ENCODE measurements at places on chromosomes 12 and 14.

DNA sequence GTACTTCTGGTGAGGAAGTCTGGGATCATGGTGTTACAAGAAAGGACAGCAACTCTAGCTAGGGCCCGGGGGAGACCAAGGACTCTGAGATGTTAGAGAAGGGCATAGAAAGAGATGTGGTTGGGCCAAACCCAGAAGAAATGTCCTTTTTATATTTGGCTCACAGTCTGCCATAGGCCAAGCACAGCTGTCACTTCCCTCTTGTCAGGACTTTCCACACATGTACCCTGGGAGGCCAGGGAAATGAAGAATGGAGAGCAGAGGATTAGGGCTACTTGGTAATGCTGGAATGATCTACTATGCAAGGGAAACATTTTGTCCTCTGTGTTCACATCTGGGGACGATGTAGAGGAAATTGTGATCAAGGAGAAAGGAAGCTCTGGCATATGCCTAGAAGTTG, 9.2 kb downstream of the MYO1A start:
- DNase-seq: no peak

- DNase-seq: no peak
These were observed 581 bp downstream of the CD69 start for GRCh38 chr12:9760120-9760519.

DNA sequence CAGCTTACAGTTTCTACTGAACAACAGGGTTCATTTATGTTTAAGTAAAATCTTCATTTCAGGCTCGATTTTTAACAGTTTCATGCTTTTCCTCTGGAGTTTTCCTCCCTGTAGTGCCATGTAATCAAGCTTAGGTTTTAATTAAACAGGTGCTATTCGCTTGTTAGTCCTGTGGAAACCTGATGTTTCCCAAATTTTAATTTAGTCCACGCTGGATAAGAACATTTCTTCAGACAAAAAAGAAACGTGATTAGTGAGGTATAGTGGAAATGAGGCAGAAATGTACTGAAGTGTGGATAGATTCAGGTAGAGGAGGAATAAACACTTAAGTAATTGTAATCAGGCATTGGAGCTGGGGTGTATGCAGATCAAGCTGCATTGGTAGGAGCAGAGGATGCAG, 1217.5 kb downstream of the AACS start:
- no peak for DNase-seq

DNA sequence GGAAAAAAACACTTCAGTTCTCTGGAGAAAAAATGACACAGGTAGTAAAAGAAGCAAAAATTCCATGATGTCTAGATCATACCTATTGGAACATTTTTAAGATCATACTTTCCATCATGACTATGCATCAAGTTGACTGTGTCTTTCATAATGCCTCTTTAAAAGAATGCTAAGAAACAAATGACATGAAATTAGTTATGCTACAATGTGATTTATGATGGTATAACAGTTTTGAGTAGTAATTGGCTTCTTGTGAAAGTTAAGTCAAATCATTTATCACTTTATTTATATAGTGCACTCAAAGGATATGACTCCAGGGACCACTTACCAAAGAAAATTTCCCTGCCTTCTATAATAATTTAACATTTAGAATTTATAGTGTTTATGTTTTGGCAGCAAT, 28.5 kb downstream of the RASSF9 start:
- DNase-seq: no peak

GRCh38 chr12:4164188-4164558, 109.4 kb upstream of the CCND2 start:
- DNase-seq: no peak

- no peak for DNase-seq
These were observed 3.9 kb upstream of the RARG start for GRCh38 chr12:53235742-53236442.

DNA sequence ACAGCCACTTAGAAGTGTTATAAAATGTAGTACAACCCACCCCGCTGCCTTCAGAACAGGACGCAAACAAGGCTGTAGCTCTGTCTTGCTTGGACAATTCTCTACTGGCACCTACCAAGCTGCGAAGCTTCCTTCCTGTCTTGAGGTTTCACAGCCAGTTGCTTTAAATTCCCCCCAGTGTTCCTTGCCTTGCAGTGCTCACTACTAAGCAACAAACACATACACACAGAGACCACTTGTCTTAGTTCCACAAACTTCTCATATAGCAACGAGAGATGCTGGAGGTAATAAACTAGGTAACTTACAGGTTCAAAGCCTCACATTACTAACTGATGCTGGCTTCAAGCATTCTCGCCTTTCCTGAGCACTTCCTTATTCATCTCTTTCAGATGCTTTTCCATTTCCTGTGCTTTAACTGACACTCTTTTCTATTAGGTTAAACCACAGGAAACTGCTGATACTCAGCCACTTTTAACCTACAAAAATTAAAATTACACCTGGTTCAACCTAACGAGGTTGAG, 91.5 kb upstream of the PTGDR start:
- DNase-seq: no peak

- DNase-seq: no peak
These were observed 148.8 kb upstream of the ATF7IP start for GRCh38 chr12:14216405-14217294.

DNA sequence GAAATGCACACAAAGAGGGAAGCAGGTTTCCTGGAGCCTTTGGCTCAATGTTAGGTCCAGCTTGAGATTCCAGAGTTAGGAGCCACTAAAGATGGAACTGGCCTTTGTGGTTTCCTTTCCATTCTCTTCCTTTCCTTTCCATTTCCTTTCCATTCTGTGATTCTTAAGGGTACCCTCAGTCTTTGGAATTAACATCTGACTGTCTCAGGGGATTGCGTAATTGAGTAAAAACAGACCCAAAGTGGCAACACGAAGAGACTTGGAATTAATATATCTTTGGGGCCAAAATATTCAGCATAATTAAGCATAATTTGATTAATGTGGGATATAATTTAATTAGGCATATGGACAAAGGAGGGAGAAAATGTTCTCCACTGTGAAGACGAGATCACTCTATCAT, 205.6 kb downstream of the CRADD start:
- DNase-seq: no peak

GRCh38 chr14:68740788-68741476, 51.9 kb downstream of the ZFP36L1 start:
- no peak for DNase-seq

- DNase-seq: peak; percentile 66
These were observed 3.6 kb downstream of the TNS2 start for GRCh38 chr12:53053218-53054111.

- DNase-seq: no peak
These were observed 168.4 kb downstream of the RPS29 start for GRCh38 chr14:49417790-49418189.

DNA sequence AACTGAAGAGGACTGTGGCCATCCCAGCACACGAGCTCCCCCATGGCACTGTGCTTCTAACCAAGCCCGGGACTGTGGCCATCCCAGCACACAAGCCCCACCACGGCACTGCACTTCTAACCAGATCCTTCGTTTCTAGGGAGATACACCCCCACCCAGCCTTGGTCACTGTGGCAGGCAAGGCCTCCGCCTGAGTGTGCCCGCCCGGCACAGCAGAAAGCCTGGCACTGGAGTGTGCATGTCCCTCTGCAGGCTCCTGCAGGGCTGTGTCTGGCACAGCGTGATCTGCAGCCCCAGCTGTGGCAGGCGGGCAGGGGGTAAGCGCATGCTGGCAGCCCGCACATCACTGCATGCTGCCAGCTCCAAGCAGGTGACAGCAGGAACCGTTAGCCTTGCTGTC, 49.8 kb downstream of the CCDC85C start:
- DNase-seq: no peak

DNA sequence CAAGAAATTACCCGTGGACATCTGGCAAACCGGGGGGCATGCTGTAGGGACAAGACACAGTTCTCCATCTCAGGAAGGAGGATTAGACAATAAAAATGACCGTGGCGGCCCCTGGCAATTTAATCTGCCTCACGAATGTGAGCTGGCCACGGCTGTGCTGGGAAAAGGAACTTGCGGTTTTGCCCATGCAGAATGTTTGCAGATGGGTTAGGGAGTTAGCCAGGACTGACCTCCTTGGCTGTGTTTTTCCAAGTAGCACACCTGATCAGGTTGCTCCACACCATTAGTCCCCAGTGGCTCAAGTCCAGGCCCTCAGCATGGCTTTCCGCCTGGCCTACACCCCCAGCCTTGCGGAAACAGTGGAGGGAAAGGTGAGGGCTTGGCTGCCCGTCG, 20.8 kb downstream of the TPCN1 start:
- DNase-seq: no peak

DNA sequence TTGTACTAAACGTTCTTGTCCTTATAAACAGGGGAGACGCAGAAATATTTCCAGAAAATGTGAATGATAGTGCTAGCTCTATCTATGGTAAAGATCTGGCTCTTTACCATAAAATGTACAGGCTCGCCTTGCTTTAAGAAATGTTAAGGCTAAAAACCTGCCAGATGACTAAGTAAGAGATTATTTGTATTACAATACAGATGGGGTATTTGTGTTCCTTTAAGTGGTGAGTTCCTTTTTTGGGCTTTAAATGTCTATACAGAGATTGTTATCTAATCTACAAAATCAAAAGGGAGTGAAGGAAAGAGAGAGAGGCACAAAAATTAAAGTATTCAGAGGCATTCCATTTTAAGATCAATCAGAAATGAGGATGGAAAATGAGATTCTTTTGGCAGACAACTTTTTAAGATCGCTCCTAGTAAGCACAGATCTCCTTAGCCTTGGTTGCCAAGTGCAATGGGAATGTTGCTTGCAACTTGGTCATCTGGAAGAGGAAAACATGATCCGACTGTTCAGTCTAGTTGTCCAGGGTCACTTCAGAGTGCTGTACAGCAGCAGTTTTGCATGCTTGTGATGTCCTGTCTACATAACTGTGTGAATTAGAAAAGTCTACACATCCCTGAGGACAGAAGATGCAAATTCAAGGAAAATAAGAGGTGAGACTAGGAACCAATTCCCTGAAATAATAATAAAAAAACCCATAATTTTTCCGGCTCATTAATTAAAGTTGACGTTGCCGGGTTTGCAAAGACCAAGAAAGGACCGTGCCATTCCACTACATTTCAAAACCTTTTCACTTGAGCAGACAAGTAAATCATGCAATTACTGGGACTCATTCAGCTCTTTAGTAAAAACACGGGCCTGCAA, 380.8 kb downstream of the EGLN3 start:
- DNase-seq: no peak

- DNase-seq: no peak
These were observed 45.5 kb upstream of the EML1 start for GRCh38 chr14:99747582-99748330.

GRCh38 chr14:105205673-105206208, 24.6 kb upstream of the NUDT14 start:
- DNase-seq: no peak

- DNase-seq: no peak
These were observed 8.5 kb downstream of the FBXW8 start for GRCh38 chr12:116919247-116919661.

DNA sequence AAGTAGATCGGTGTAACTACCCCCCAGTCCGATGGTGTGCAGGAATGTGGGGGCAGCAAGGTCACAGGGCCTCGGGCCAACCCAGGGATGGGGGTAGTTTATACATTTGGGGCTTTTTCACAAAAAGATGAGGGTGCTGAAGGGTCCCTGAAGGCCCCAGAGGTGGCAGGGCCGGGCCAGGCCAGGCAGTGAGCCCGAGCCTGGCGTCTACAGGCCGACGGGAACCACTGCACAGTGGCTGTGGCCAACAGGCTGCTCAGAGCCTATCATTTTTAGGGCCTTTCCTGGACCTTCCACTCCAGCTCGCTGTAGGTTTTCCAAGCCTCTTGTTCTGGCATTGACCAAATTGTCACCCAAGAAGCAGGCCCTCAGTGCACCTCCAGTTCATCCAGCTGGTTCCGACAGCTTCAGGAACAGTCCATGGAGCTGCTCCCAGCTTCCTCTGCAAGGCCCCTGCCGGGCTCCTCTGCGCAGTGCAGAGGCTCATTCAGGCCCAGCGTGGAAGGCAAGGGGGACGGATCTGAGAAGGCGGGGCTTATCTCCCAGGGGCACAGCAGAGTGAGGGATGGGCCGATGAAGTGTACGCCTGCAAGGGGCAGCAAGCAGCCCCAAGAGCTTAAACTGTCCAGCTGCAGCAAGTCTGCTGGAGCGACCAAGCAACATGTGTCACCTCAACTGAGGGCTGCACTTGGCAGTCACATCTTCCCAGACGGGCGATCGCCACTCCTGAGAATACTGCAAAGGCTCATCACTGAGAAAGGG, 13.9 kb downstream of the CDCA4 start:
- DNase-seq: no peak

DNA sequence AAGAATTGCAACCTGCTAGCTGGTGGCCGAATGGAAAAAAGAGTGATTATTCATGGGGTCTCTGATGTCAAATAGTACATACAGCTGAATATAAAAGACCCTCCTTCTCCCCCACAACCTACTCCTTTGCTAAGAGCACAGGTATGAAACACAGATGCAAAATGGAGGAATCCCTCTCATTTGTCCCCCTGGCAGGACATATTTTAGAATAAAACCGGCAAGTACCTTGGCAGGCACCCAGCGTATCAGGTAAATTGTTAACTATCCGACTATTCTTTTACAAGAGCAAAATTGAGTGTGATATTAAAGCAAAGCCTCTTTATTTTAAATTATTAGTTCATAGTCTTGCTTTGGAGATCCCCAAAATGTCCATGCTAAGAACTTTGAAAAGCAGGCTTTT, 73.7 kb upstream of the USP44 start:
- DNase-seq: no peak

- DNase-seq: no peak
These were observed 854.7 kb downstream of the AACS start for GRCh38 chr12:125919856-125920470.

- DNase-seq: no peak
These were observed 252.6 kb downstream of the FOXN3 start for GRCh38 chr14:89164168-89165073.

DNA sequence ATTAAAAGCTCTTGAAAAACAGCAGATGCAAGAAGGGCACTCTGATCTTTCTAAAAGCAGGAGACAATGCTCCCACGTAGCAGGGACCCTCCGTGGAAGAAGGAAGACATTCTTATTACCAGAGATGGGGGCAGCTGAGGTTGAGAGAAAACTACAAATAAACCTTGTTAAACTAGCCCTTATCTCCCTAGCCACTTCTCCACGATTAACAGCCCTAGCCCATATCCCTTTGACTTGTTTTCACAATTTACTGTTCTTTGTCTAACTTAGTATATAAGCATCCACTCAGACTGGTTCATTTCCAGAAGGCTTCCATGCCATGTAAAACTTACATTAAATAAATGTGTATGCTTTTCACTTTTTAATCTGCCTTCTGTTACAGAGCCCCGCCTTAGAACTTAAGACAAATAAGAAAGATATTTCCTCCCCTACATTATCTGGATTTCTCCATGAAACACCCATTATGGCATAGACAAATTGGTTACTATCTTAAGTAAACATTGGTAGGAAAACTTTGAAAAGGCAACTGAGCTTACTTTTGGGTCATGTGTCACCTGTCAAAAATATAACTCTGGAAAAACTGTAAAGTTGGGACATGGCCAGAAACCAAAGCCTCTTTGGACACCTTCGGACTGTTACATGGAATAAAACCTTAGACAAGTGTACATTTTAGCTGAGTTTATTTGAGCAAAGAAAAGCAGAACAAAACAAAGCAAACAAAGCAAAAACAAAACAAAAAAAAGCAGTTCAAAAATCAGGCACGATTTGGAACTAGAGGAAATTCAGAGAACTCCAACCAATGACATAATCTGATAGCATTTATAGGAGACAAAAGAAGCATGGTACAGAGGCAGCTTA, 4.9 kb upstream of the RNASE1 start:
- no peak for DNase-seq

Data from left hindlimb (tissue), 1 donor.